ENCODE measurements at places on chromosomes 1 and 21. TPM values are rescaled to one million over a fixed set of nuclear protein-coding genes. Genes with fewer than 3 reads are reported as not detected.

KLHL20 gene
- 12.5 TPM for total RNA-seq

ADAMTS1 gene
- not detected for total RNA-seq

GRCh38 chr1:17161137-17161740 is 42.0 kb upstream of the PADI2 start:
- no peak for ATAC-seq

- no peak for ATAC-seq
Observed at GRCh38 chr1:42680921-42681683, 1.1 kb upstream of the YBX1 start.

REN gene
- total RNA-seq, result not detected

SLAMF7 gene
- total RNA-seq, result 4.5 TPM

DNA sequence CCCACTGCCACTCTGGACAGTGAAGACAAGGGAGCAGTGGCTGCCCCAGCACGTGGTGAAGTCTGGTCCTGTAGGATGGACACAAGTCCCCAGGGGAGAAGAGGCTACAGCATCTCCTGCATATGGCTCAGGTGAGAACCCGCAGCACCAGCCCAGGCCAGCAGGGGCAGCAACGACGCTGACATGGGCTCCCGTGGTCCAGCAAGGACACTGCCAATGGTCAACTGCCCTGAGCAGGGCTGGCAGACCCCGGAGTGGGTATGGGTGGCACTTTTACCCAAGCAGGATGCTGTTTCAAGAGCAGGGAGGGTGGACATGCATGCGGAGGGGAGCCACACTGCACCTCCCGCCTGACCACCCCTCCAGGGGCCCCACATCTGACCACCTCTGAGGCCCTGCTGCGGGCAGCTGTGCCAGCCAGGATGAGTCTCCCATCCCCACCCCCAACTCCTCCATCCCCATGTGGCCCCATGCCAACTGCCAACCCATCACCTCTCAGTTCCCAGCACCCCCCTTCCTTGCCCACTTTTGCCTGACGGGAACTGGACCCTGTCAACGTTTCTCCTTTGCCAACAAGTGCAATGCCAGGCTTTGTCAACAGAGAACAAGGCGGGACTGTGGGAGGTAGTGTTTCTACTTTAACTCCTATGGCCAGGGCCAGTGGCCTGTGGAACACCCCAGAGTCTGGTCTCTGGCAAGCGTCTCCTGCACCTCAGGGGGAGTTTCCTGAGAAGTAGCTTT is 8.6 kb downstream of the MORN1 start:
- peak; percentile 8 for ATAC-seq

GRCh38 chr1:200336901-200337391 is 72.9 kb downstream of the ZNF281 start:
- ATAC-seq, result no peak

GRCh38 chr1:227764019-227764391 is 28.8 kb downstream of the SNAP47 start:
- no peak for ATAC-seq

GRCh38 chr1:59532102-59532501 is 235.2 kb downstream of the FGGY start:
- ATAC-seq, result no peak

GRCh38 chr1:208988811-208989222 is 594.7 kb upstream of the CAMK1G start:
- ATAC-seq, result peak; percentile 86

DNA sequence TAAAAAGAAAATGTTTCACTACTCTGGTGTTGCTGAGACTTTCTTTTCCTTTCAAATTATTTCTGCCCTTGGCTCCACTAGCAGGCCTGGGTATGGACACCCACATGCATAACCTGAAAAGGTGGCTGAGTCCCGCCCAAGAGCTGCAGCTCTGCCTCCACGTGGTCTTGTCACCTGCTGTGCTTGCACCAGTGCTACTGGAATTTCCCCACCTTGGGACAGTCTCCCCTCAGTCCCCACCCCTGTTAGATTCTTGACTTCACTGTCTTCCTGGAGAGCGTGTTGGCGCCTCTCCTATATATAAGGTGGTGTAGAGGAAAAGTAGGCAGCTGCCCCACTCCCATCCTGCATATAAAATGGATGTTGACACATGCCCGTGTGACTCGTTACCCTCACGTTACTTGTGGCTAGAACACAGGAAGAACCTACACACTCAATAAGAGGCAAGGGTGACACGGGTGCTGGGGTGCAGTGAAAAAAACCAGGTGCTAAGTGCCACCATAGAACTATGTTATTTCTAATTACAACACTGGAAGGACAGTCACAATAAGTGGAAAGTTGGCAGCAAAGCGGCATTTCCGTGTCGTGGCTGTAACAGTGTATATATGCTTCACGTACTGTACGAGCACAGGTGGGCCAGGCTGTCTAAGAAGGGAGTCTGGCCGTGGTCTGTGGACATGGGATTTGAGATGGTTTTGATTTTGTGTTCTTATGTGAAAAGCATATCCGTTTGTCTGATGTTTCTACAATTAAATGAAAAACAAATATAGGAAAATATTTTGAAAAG is 61.0 kb downstream of the POFUT2 start:
- peak; percentile 37 for ATAC-seq

- no peak for ATAC-seq
Observed at GRCh38 chr1:87278825-87279535, 49.7 kb upstream of the LMO4 start.

RBM11 gene
- total RNA-seq, result 2.8 TPM

TTC3 gene
- 69.2 TPM for total RNA-seq

GRCh38 chr1:232468249-232468648 is 161.7 kb downstream of the SIPA1L2 start:
- ATAC-seq, result no peak

GRCh38 chr1:151311589-151312331 is 15.5 kb downstream of the PI4KB start:
- ATAC-seq, result peak; percentile 100

GRCh38 chr21:45259206-45259840 is 28.4 kb downstream of the POFUT2 start:
- no peak for ATAC-seq

DNA sequence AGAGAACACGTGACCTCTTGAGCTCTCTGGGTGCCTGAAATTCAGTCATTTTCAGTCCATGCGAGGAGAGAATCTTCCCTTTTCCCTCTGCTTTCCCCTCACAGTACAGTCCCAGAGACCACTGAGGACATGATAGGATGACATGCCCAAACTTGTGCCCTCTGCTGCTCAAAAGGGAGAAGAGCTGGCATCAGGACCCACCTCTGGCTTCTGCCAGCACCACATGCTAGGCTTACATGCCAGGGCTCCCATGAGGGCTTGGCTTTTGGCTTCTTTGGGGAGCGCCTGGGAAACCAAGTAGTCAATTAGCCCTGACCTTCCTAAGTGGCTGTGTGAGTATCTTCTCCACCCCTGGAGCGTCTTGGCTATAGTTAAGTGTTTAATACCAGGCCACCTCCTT is 13.8 kb upstream of the KCNQ4 start:
- ATAC-seq, result no peak

GRCh38 chr1:174077749-174078490 is 55.8 kb upstream of the RC3H1 start:
- ATAC-seq, result no peak

C1orf141 gene
- 0.82 TPM for total RNA-seq

FTCD gene
- total RNA-seq, result not detected

DNA sequence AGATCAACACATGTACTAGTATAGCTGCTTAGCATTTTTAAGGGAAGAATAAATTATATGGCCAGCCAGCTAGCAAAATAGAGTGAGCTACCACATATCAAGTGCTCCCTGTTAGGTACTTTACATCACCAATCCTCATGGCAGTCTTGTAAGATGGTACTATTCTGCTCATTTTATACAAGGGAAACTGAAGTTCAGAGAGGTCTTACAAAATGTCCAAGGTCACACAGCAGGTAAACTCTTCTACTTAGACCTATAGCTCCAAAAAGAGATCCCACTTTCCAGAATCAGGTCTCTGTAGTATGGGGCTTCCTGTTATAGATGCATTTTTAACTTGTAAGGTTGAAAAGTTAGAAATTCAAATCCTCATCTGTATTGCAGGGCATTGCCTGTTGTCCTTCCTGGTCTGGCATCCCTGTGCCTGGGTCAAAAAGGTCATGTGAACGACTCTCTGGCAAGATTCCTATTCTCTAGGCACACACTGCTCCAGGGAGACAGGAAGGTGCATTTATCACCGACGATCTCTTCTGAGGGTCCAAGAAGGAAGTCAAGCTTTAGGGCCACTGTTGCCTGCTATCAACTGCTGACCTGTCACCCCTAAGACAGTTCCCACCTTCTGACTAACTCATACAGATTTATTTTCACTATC is 41.1 kb downstream of the TRIT1 start:
- no peak for ATAC-seq

- peak; percentile 47 for ATAC-seq
Observed at GRCh38 chr1:85278853-85279314, 2.5 kb upstream of the BCL10 start.

DNA sequence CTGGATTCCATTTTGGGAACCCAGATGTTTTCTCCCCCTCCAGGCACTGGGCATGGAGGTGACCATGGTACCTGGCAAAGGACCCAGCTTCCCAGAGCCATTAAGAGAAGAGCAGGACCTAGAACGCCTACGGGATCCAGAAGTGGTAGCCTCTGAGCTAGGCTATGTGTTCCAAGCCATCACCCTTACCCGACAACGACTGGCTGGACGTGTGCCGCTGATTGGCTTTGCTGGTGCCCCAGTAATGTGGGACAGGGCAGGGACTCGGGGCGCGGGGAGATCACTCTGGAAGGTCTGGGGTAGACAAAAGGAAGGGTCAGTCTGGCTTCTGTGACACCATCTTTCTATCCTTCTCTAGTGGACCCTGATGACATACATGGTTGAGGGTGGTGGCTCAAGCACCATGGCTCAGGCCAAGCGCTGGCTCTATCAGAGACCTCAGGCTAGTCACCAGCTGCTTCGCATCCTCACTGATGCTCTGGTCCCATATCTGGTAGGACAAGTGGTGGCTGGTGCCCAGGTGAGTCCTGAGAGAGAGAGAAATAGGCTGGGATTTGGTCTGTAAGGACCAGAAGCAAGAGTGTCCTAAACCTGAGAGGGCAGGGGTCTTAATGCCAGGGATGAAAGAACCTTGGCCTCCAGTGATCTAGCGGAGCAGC is 1.6 kb downstream of the UROD start:
- no peak for ATAC-seq

HCRTR1 gene
- not detected for total RNA-seq

DNA sequence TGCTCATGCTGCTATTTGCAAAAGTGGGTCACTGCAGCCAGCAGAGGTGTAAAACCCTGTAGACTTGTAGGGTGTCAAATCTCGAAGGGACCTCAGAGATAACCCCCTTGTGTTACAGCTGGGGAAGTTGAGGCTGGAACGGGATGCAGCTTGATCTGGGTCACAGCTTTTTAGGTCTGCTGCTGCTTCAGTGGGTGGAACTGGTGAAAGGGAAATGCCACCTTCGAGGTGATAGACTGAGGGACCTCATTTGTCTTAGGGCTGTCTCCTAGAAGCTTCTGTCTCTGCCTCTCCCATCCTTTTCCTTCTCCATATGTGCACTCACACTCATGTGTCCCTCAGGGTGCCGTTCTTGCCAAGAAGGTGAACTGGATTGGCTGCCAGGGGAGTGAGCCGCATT is 35.4 kb downstream of the QSOX1 start:
- no peak for ATAC-seq

DNA sequence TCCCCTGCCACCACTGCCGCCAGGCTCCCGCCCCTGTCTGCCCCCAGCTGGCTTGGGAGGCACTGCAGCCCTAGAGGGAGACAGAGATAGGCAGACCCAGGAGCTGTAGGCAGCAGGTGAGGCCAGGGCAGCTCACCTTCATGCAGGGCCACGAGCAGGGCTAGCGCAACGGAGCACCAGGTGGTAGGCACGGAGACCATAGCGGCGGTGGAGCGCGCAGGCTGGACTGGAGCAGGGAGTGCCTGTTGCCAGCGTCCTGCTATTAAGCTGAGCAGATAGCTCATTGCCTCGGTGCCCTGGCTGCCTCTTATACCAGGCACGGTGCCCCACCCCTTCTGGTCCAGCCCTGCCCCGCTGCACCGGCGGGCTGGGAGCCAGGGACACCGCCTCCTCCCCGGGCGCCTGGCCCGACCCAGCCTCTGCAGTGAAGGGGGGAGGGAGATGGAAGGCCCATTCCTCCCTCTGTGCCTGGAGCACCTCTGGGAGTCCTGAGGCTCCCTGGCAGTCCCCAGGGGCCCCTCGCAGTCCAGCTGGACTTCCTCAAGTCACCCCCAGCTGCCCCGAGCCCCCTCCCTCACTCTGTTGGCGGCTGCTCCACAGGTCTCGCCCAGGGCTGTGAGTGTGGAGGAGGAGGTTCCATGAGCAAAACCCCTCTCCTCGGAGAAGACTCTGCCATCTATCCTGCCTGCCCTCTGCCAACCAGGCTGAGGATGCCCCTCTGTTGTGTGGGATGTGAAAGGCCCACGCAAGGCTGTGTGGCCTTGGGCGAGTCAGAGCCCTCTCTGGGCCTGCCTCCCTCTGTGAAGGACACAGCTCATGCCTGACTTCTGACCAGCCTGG is at the start of gene EDN2:
EDN2 (minus strand) TSS at position 282 of the 840 bp plus-strand sequence; CDS start at position 200, 82 bp downstream.
- ATAC-seq, result no peak

DNA sequence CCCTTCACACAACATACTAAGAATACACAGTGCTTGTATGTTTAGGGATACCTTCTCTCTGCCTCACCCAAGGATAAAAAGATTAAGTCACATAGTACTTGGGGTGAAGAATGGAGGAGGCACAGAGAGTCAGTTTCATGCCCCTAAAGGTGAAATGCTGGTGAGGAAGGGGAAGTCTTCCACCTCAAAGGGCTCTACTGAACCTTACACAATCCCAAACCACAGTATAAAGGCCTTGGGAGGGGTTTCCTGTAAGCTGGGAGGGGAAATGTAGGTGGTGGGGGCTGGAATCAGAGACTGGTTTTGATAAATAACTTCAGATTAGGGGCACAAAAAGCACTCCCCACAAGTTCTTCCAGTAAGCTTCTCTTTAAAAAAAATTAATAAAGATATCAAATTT is 3.5 kb downstream of the MINDY1 start:
- no peak for ATAC-seq

DNA sequence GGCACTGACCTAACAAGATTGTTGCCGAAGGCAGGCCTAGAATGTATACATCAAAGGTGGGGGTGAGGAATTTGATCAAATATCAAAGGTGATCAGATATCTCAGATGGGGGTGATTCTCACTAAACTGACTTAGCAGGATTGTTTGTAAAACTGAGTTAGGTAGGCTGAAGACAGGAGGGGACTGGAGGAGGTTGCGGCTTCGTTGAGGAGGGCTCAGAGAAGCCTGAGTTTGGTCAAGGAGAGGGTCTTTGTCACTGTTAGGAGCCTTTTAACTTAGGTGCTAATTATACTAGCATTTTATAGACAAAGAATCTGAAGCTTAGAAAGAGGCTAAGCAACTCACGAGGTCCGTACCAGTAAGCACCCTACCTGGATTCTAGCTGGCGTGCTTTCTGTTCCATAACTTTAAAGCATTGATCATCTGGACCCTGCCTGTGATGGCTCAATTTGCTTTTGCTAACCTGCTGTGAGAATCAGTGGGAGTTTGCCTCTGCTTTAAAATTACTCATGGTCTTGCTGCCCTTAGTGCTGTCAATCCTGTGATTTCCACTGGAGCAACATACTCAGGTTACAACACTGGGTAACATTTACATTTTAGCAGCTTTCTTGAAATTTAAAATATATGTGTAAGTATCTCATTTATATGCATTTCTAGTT is 49.8 kb downstream of the ITSN1 start:
- no peak for ATAC-seq

C1orf116 gene
- total RNA-seq, result not detected

PDC gene
- total RNA-seq, result not detected

Measured in activated T-helper 17 cell treated with anti-CD3 and anti-CD28 coated beads, Interleukin-2, amount 50 U/mL, for 72 hours (primary cell).